Breast epithelium (tissue), 4 donors: ENCODE measurements at places on chromosomes 7 and 10. TPM values are rescaled to one million over a fixed set of nuclear protein-coding genes. Genes with fewer than 3 reads are reported as not detected.

Gene CNNM1
- 0.64 TPM for total RNA-seq

Gene MALRD1
- 0.96 TPM for total RNA-seq

Gene TAS2R5
- 2.4 TPM for total RNA-seq

Gene ORC5
- total RNA-seq = 29.9 TPM

Gene CRHR2
- total RNA-seq = 0.16 TPM

Gene VWDE
- total RNA-seq = 17.0 TPM

Gene WEE2
- not detected for total RNA-seq
